ENCODE measurements at places on chromosomes 3 and 15.

DNA sequence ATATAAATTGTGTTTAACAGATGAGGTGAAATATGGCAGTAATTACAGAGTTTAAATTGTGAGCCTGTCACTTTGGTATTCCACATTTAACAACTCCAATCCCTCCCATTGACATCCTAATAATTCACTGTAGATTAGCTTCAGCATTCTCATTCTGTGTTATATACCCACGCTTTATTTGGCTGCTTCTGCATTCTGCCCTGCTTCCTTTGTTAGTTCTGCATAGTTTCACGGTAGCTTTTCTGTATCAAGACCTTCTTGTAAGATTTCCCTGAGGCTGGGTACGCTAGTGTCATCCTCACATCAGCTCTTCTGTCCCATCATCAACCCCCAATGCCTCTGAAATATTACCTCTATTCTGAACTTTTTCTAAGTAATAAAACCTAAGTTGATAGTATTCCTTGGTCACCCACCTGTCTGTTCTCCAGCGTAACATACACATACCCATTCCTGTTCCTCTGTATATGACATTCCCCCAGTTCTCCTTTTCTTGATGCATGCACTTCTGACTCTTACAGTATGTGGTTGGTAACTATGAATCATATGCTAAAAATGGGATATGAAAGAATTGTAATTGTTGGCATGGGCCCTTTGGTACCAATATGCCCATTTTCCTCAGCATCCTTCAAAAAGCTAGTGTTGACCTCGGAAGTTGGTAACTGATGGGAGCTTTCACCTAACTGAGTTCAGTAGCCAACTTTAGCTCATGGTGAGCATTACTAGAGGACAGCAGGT is 171.2 kb downstream of the KLHL25 start:
- no peak for ATAC-seq

DNA sequence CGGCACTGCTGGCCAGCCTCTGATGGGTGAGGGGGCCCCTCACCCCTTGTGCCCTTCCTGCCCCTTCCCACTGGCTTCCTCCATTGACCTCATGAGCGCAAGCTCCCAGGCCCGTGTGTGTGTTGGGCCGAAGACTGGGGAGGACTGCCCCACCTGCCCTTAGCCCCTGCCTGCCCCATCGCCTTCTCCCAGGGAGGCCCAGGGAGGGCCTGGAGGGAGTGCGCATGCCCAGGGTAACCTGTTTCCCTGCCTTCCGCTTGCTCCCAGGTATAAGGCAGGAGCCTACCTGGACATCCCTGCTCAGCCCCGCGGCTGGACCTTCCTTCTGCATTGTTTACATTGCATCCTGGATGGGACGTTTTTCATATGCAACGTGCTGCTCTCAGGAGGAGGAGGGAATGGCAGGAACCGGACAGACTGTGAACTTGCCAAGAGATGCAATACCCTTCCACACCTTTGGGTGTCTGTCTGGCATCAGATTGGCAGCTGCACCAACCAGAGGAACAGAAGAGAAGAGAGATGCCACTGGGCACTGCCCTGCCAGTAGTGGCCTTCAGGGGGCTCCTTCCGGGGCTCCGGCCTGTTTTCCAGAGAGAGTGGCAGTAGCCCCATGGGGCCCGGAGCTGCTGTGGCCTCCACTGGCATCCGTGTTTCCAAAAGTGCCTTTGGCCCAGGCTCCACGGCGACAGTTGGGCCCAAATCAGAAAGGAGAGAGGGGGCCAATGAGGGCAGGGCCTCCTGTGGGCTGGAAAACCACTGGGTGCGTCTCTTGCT is 8.8 kb downstream of the DLL4 start:
- no peak for ATAC-seq

GRCh38 chr15:94015324-94015723 is 216.0 kb upstream of the MCTP2 start:
- no peak for ATAC-seq

DNA sequence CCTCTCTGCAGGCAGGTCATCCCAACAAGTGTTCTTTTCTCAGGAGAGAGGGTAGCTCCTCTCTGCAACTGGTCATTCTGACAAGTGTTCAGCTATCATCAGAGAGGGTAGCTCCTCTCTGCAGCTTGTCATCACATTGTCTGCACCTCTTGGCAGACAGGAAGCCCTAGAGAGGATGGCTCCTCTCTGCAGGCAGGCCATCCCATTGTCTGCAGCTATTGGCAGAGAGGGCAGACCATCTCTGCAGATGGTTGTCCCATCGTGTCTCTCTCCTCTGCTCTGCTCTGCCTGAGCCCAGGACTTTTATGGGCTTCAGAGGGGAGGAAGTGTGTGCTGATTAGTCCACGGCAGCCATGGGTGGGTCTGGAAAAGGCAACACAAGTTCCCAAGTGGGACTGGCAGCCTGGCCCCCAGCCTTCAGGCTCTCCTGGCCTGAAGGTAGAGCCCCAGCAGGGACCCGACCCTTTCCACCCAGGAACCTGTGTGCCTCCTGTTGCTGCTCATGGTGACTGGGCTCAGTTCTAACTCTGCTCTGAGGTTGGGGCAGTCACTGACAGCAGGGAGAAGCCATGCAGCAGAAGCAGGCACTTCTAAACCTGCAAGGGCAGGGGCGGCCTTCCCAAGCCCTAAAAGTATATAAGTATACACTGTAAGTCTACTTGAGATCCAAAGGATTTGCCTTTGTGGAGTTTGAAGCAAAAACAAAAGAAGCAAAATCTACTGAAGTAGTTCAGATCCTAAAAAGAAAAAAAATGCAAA is 637.9 kb downstream of the PLOD2 start:
- no peak for ATAC-seq

DNA sequence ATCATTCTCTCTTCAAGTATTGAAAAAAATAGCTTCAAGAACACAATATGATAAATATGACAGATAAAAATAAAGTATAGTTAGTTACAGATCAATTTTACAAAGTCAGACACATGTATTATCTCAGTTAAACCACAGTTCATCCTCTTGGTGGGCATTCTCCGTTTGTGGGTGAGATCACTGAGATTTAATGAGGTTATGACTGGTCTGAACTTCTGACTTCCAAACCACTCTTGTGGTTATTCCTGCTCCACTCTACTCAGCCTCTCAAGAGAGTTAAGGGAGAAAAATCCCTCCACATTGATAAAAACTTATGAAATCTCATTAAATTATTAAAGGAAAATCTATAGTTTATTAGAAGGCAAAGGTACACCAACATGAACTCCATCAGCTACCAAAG is 229.9 kb upstream of the LRTM1 start:
- ATAC-seq: no peak

DNA sequence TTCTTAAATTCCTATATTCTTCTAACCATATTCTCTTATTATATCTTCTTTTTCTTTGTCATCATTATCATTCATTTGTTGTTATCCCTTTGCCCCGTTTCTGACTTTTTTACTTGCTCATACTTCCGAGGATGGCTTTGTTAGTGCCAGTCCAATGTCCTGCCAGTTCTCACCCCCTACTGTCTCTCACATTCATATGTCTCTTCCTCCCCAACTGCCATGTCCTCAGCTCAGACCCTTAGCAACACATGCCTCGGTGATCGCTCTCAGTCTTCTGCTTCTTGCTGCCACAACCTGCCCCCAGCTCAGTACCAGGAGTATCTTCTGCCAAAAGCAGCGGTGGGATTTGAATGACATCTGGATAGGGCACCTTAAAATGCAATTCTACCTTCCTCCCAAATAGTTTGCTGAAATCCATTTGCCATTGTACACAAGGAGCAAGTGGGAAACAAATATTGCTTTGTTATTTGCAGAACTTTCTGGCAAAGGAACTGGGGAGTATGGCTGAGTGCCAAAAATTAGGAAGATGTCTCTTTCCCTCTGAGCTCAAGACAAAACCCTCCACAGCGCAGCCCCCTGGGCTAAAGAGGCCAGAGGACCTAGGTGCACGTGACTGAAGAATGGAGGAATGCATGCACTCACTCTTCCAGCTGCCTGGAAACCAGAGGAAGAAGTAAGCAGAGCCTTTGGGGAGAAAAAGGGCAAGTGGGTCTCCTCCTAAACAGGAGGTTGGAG is 57.7 kb upstream of the CTNNB1 start:
- ATAC-seq: no peak

All from gastroesophageal sphincter (tissue), 4 donors.